ENCODE measurements at places on chromosomes 16 and 17. TPM values are rescaled to one million over a fixed set of nuclear protein-coding genes. Genes with fewer than 3 reads are reported as not detected.

- H3K27me3 ChIP-seq: no peaks in the 10 kb centered on the region
- no peak overlapping the region for H3K27ac ChIP-seq
- H3K4me3 ChIP-seq: peak overlapping the region; percentile 94
- H3K4me1 ChIP-seq: no peaks in the 10 kb centered on the region
- H3K36me3 ChIP-seq: no peaks in the 10 kb centered on the region
These were observed 1.2 kb upstream of the MAFG start for GRCh38 chr17:81928544-81929252.

GRCh38 chr16:14196011-14196410 is 124.9 kb downstream of the MRTFB start:
- H3K36me3 ChIP-seq: no peaks in the 10 kb centered on the region
- no peaks in the 10 kb centered on the region for H3K4me1 ChIP-seq
- no peak overlapping the region for H3K4me3 ChIP-seq
- H3K27ac ChIP-seq: no peak overlapping the region
- no peaks in the 10 kb centered on the region for H3K27me3 ChIP-seq
- no peak for DNase-seq

- no peaks in the 10 kb centered on the region for H3K27me3 ChIP-seq
- H3K4me1 ChIP-seq: peaks cover 58% of the 10 kb centered on the region
- no peak for DNase-seq
- H3K4me3 ChIP-seq: no peak overlapping the region
These were observed 36.2 kb downstream of the USP10 start for GRCh38 chr16:84735849-84736586.

GRCh38 chr17:66353937-66354401 is 51.6 kb downstream of the PRKCA start:
- H3K27me3 ChIP-seq: no peaks in the 10 kb centered on the region
- no peaks in the 10 kb centered on the region for H3K4me1 ChIP-seq
- DNase-seq: no peak
- H3K4me3 ChIP-seq: no peak overlapping the region
- H3K36me3 ChIP-seq: no peaks in the 10 kb centered on the region

DNA sequence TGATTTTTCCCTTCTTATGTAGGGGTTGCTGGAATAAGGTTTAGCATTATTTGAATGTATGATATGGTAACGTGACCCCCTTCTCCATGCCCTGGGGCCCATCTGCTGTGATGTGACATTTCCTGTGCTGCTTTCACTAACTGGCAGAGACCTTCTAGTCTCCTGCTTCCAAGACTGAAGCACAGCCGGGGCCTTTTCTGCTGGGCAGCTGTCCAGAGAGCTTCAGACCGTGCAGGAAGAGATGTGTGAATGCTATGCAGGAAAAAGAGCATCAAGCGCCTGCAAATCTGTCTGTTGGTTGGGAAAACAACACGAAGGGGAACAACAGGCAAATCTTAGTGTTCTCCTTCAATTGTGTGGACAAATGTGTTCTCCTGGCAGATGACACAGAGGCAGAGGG is 128.5 kb downstream of the SPACA3 start:
- no peak for DNase-seq
- H3K4me3 ChIP-seq: no peak overlapping the region
- H3K27ac ChIP-seq: no peak overlapping the region
- no peaks in the 10 kb centered on the region for H3K36me3 ChIP-seq
- H3K4me1 ChIP-seq: no peaks in the 10 kb centered on the region

GRCh38 chr16:20866145-20866772 is 33.9 kb downstream of the DCUN1D3 start:
- H3K36me3 ChIP-seq: peaks cover 12% of the 10 kb centered on the region
- peaks cover 63% of the 10 kb centered on the region for H3K4me1 ChIP-seq
- H3K27me3 ChIP-seq: no peaks in the 10 kb centered on the region

- H3K27me3 ChIP-seq: no peaks in the 10 kb centered on the region
- H3K36me3 ChIP-seq: no peaks in the 10 kb centered on the region
- no peak for DNase-seq
These were observed 88.4 kb upstream of the GNAO1 start for GRCh38 chr16:56102906-56103305.

DNA sequence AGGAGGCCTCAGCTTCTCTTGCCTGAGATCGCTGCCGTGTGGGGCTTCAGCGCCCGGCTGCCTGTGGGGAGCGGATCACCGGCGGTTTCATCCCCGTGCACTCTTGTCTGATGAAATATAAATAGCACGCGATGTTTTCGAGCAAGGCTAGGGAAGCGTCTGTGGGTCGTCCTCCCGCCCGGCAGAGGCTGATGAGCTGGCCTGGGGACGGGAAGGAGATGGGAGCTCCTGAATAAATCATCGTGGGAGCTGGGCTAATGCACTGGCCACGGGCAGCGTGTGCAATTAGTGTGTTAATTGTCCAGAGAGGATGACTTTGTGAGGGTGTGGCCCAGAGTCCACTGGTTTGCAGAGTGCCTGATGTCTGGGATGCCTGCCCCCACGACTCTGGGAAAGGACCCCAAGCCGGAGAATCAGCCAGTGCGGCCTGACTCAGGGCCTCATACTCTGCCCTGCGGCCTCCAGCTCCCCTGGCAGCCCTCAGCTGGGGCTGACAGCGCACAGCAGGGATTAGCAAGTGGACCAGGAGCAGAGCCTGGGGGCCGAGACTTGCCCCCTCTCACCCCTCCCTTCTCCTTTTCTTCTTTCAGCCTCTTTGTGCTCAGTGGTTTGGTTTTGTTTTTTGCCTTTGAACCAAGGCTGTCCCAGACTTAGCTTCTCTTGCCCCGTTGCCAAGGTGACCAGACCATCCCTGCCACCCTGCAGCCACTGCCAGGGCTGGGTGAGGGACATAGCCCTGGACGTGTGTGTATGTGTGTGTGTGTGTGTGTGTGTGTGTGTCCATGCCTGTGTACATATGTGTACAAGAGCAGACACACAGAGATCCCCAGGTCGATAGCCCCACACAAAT is 21.4 kb downstream of the KCNJ12 start:
- no peak for DNase-seq
- no peaks in the 10 kb centered on the region for H3K36me3 ChIP-seq

GRCh38 chr17:62189377-62189776 is 124.3 kb upstream of the MED13 start:
- DNase-seq: no peak
- H3K27ac ChIP-seq: no peak overlapping the region
- H3K36me3 ChIP-seq: no peaks in the 10 kb centered on the region
- no peaks in the 10 kb centered on the region for H3K4me1 ChIP-seq

- no peaks in the 10 kb centered on the region for H3K4me1 ChIP-seq
- no peak overlapping the region for H3K27ac ChIP-seq
- no peaks in the 10 kb centered on the region for H3K36me3 ChIP-seq
- DNase-seq: peak; percentile 18
These were observed 80.9 kb downstream of the SLC6A2 start for GRCh38 chr16:55736671-55737070.

GRCh38 chr16:87725596-87726235 is 40.1 kb downstream of the KLHDC4 start:
- H3K36me3 ChIP-seq: peaks cover 8% of the 10 kb centered on the region
- DNase-seq: no peak
- no peak overlapping the region for H3K4me3 ChIP-seq
- H3K27ac ChIP-seq: no peak overlapping the region
- H3K27me3 ChIP-seq: no peaks in the 10 kb centered on the region

GRCh38 chr16:76118344-76118743 is 158.9 kb upstream of the CNTNAP4 start:
- no peak overlapping the region for H3K27ac ChIP-seq
- no peaks in the 10 kb centered on the region for H3K27me3 ChIP-seq
- H3K36me3 ChIP-seq: no peaks in the 10 kb centered on the region
- H3K4me3 ChIP-seq: no peak overlapping the region

DNA sequence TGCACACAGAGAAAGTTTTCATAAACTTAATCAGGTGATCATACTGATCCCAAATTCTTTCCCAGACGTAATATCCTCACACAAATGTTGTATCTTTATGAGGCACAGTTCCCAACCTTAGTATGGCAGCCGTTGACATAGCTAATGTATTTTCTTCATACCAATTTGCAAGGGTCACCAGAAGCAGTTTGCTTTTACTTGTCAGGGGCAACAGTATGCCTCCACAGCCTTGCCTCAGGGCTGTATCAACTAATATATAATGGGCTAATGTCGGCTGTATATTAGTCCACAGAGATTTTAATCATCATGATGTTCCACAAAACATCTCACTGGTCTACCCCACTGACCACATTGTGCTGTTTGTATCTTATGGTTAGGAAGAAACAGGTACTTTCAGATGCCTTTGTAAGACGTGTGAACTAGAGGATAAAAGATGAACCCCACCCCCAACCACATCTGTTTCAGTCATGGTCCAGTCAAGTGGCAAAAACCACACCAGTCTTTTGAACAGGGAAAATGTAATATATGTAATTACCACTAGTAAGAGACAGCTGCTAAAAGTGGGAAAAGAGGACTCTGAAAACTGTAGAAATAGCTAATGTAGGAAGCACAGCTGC is 55.2 kb downstream of the GAN start:
- H3K27ac ChIP-seq: no peak overlapping the region
- H3K36me3 ChIP-seq: peaks cover 20% of the 10 kb centered on the region
- H3K4me3 ChIP-seq: no peak overlapping the region
- no peak for DNase-seq
- no peaks in the 10 kb centered on the region for H3K4me1 ChIP-seq

GRCh38 chr16:19874851-19875546 is 9.6 kb downstream of the GPRC5B start:
- no peak for DNase-seq
- peaks cover 58% of the 10 kb centered on the region for H3K4me1 ChIP-seq
- peak overlapping the region; percentile 46 for H3K27ac ChIP-seq
- peaks cover 25% of the 10 kb centered on the region for H3K36me3 ChIP-seq
- H3K4me3 ChIP-seq: no peak overlapping the region
- no peaks in the 10 kb centered on the region for H3K27me3 ChIP-seq

GRCh38 chr17:74304184-74304583 is 21.8 kb upstream of the KIF19 start:
- no peak for DNase-seq
- H3K4me1 ChIP-seq: no peaks in the 10 kb centered on the region
- no peak overlapping the region for H3K4me3 ChIP-seq
- no peak overlapping the region for H3K27ac ChIP-seq

GRCh38 chr17:55816532-55817396 is 65.9 kb downstream of the PCTP start:
- no peaks in the 10 kb centered on the region for H3K36me3 ChIP-seq
- H3K27ac ChIP-seq: no peak overlapping the region
- H3K27me3 ChIP-seq: no peaks in the 10 kb centered on the region
- DNase-seq: no peak
- H3K4me1 ChIP-seq: no peaks in the 10 kb centered on the region

- H3K4me1 ChIP-seq: peaks cover 15% of the 10 kb centered on the region
- no peaks in the 10 kb centered on the region for H3K27me3 ChIP-seq
- peak overlapping the region; percentile 98 for H3K4me3 ChIP-seq
- H3K36me3 ChIP-seq: no peaks in the 10 kb centered on the region
These were observed 906 bp downstream of the RBL2 start for GRCh38 chr16:53435066-53435688.

GRCh38 chr17:43042025-43042628 is 17.1 kb downstream of the RND2 start:
- no peaks in the 10 kb centered on the region for H3K4me1 ChIP-seq
- H3K4me3 ChIP-seq: no peak overlapping the region

DNA sequence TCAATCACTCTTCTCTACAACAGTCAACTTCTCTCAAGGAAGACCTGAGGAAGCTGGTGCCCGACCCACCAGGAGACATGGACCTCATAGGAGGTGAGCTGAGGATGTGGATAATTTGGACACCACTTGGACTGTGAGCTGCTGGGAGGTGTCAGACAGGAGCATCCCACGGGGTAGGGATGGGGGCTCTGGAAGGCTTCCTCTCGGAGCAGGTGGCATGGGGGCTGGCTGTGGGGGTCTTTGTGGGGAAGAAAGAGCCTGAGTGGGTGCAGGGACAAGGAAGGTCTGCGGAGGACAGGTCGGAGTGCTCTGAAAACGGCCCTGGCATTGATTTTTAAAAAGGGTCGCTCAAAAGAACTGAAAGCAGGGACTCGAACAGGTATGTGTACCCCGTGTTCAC is 64.0 kb downstream of the TBC1D16 start:
- H3K27me3 ChIP-seq: no peaks in the 10 kb centered on the region
- no peaks in the 10 kb centered on the region for H3K36me3 ChIP-seq
- H3K4me3 ChIP-seq: no peak overlapping the region
- no peak overlapping the region for H3K27ac ChIP-seq
- H3K4me1 ChIP-seq: no peaks in the 10 kb centered on the region

DNA sequence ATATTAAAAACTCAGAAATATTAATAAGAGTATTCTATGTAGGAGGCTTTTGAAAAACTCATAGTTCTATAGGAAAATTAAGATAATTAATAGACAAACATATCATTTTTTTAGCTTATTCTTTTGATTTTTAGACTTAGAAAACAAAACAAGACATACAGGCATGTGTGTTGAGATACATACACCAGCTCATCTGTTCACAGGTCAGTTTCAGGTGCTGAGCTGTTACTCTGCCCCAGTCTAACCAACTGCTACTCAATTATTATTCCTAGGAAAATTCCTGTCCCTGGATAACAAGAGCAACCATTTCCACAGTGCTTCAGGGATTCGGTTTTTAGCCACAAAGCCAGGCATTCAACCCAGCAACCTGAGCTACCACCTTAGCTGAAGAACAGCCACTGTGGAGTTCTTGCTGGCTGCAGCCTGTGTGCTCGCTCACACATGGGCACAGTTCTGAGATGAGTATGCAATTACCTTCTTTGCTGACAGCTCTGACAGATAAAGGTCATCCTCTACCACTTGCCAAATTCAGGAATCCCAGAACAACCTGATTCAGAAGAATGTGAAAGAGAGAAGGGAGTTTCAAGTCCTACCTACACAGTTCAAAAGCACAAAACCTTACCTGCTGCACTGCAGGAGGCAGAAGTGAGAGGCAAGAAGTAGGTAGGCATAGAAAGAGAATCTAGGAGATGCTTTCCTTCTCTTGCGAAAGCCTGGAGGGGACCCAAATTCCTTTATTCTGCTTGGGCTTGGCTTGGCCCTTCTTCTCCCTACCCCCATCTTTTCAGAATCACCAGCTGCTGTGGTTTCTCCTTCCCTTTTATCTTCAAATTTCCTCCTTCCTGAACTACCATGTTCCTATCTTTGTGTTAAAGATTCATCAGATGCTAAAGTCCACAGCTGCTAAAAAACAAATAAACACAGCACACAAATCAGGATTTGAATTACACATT is 62.7 kb downstream of the TEX2 start:
- no peak for DNase-seq
- H3K36me3 ChIP-seq: no peaks in the 10 kb centered on the region
- H3K4me1 ChIP-seq: peaks cover 41% of the 10 kb centered on the region
- no peak overlapping the region for H3K4me3 ChIP-seq
- H3K27me3 ChIP-seq: no peaks in the 10 kb centered on the region

- peaks cover 11% of the 10 kb centered on the region for H3K4me1 ChIP-seq
- H3K27ac ChIP-seq: peak overlapping the region; percentile 79
- no peak for DNase-seq
These were observed 7.3 kb upstream of the DHRS7C start for GRCh38 chr17:9798724-9799123.

- H3K4me1 ChIP-seq: no peaks in the 10 kb centered on the region
- H3K36me3 ChIP-seq: no peaks in the 10 kb centered on the region
- H3K27ac ChIP-seq: no peak overlapping the region
- no peaks in the 10 kb centered on the region for H3K27me3 ChIP-seq
These were observed 89.9 kb downstream of the C16orf78 start for GRCh38 chr16:49463529-49463928.

- DNase-seq: peak; percentile 83
- H3K27me3 ChIP-seq: no peaks in the 10 kb centered on the region
These were observed 32.3 kb downstream of the SLC7A5 start for GRCh38 chr16:87836844-87837581.

Gene ARSG
- 3.1 TPM for total RNA-seq

Gene TMC5
- not detected for total RNA-seq

Gene KCNH4
- 0.15 TPM for total RNA-seq

Gene BICDL2
- not detected for total RNA-seq

Gene SRRM2
- total RNA-seq: 118 TPM

Gene PHF12
- total RNA-seq: 35.7 TPM

Gene RND2
- 3.5 TPM for total RNA-seq

Gene TMC8
- 2.6 TPM for total RNA-seq
